Activated naive CD4-positive, alpha-beta T cell treated with anti-CD3 and anti-CD28 coated beads for 36 hours (primary cell): ENCODE measurements at places on chromosomes 2 and 18.

GRCh38 chr2:30541680-30542079 is 94.6 kb downstream of the LCLAT1 start:
- DNase-seq = no peak

GRCh38 chr2:211159972-211160371 is 603.6 kb downstream of the CPS1 start:
- DNase-seq = no peak

- DNase-seq = no peak
Measured at GRCh38 chr18:32803568-32803967, 30.7 kb upstream of the KLHL14 start.

DNA sequence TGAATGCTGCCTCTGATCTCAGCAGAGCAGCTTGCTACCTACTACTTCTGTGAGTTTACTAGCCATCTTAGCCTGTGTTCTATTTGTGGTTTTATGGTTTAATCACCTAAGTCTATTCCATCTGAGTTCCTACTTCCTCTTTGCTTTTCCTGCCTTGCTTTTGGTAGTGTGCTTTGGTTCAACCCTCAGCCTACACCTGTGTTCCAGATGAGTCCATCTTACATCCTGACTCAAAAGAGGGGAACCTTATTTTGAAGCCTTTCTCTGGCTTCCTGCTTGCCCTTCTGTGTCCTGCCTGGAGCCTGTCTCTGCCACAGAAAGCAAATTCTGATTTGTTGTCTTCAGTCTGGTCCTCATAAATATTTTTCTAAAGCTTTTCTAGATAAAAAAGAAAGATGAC is 530.3 kb upstream of the MEX3C start:
- DNase-seq = no peak

- no peak for DNase-seq
Measured at GRCh38 chr2:219871351-219871750, 243.9 kb downstream of the SLC4A3 start.

DNA sequence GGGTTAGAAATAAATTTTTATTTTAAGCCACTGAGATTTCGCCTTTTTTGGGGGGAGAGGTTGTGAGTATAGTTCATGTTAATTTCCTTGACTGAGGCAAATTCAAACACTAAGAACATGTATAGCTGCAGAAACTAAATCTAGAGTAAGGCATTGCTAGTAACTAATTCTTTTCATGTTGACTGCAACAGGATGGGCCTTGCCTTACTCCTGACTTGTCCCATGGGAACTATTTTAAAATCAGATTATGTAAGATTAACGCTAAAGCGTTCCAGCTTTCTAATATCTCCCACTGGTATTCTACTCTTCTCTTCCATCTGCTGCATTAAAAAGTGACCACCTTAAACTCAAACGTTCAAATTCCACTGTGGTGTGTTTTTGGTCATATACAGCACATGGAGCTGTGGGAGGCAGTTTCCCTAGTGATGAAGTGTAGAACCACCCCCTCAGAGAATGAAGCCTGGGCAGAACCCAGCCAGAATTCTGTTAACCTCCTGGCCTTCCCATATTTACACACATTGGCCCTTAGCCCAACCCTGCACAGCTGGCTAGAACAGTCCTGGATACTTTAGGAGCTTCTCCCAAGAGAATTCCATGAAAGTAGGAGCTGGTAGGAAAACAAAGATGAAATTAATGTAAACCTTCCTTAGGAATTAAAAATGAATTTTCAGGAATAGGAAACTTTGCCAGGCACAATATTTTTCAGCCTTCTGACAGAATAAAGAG is 687.8 kb downstream of the SLC4A3 start:
- no peak for DNase-seq

DNA sequence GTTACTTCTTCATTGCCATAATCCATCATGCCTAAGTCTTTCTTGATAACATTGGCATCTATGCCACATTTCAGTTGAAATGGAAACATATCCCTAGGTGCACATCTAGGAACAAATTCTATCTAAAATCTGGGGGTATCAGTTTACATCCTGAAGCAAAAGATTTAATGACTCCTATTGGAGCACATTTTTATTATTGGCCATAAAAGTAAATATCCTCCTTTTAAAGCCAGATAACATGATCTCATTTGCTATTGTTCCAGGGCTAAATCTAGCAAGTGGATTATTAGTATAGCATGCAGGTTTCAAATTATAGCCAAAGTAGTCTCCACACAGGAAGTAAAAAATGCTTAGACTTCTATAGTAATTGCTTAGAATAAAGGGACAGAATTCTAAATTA is 193.2 kb downstream of the CDH2 start:
- no peak for DNase-seq

GRCh38 chr2:100819370-100820272 is at the start of gene NPAS2:
TSS of gene NPAS2 (plus strand) at chr2:100820139. CDS start at chr2:100904755, 84,616 bp downstream.
- DNase-seq = peak; percentile 24

DNA sequence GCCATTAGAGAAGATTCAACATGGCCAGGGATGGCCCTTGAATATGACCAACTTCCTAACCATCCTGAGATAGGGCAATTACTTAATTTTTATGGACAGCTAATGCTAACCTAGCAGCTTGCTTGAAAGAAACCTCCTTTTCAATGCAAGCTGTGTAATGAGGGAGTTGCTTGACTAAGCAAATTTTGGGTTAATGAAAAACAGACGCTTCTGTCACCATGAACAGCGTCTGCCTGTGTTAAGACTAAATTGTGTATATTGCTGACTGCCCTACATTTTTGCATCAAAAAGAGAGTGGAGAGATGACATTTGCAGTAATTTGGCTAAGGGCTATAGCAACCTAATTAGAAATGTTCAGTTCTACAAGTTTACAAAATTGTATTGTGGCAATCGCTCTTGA is 319.2 kb upstream of the LRATD1 start:
- DNase-seq = no peak

DNA sequence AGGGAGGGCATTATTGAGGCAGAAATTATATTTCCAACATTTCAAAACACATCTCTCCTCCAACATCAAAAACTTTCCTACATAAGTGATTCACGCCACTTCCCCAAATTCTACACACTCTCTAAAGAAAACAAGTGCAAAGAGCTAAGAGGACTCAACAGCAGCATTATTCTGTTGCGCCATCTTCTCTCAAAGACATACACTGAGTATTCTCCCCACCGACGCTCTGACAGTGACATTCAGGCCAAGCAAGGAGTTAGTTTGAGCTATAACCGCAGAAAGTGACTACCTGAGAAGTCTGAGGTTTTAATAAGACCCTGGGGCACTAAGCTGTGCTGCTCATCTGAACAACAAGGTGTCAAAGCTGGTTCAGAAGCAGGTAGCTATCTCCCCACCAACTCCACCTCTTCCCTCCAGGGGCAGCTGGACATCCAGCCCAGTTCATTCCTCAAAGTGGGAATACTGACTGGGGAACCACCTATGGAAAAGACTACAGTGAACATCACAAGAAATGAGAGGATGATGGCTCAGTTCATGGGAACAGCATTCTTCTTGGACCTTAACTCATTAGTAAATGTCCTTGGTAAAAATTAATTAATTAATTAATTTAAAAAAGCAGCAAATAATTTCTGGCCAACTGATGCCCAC is 309.5 kb upstream of the CCDC68 start:
- DNase-seq = no peak

- DNase-seq = peak; percentile 38
Measured at GRCh38 chr2:43576981-43577892, 18.6 kb downstream of the THADA start.

- DNase-seq = no peak
Measured at GRCh38 chr2:52955079-52955478, 812.5 kb upstream of the CHAC2 start.

- no peak for DNase-seq
Measured at GRCh38 chr18:68148863-68149262, 566.0 kb downstream of the TMX3 start.
